ENCODE measurements at places on chromosomes 4 and X.

DNA sequence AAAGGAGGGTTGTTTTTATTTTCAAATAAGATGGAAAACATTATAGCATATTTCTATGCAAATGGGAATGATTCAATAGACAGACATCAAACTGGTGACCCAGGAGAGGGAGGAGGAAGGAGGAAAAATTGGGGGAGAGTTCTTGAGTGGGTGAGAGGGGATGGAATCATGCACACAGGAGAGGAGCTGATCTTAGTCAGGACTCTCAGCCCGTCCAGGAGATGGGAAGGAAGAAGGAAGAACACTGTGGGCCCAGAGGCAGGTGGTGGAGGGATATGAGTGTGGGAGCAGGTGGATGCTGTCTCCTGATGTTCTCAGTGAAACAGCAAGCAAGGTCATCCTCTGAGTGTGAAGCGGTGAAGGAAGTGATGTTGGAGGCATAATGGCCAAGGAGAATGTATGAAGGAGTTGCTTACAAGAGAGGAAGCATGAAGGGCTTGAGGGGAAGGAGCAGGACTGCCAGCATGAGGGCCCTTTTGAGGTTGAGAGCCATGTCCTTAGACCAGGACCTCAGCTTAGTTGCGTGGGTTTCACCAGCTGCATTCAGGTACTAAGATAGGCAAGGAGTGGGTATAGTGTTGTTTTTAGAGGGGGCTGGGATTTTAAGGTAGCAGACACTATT is 161.7 kb upstream of the NAP1L5 start:
- no peak for DNase-seq

DNA sequence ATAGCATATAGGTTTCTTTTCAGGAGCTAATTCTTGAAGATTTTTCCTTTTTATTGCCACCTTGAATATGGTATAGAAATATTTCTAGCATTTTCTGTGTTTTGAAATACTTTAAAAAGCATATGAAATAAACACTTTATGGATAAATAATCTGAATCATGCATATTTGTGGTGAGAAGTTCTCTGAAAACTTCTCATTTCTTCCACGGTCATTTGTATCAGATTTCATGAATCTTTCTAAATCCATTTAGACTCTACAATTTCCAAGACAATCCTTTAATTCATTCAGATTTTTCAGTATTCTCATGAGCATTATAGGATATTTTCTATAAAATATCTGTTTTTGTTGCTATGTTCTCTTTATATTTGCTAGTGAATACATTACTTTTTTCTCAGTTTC is 16.2 kb upstream of the CA5B start:
- no peak for DNase-seq

DNA sequence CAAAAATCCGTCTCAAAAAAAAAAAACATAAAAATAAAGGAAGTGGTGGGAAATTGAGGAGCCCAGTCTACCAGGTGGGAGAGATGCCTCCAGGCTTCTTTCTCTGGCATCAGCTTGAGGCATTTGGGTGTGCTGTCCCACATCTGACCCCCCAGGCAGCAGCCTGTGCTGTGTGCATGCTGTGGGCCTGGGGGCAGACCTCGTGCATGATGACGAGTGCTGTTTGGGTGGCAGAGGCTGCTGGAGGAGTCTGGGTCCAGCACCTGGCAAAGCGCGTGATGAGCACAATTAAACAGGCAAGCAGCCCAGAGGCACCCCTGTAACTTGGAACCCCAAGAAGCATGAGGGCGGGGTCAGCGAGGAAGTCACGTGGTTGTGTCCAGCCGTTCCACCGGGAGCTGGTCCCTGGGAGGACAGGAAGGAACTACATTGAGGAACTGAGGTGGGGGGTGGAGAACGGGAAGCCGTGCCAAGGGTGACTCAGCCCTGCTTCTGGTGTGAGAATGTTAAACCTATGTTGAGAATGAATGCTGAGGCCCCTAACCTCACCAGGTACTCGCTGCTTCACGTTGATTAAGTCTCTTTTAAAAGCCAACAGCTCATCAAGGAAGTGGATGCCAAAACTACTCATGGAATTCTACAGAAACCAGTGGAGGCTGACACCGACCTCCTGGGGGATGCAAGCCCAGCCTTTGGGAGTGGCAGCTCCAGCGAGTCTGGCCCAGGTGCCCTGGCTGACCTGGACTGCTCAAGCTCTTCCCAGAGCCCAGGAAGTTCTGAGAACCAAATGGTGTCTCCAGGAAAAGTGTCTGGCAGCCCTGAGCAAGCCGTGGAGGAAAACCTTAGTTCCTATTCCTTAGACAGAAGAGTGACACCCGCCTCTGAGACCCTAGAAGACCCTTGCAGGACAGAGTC is 6.1 kb downstream of the TACC3 start:
- DNase-seq, result no peak

- DNase-seq, result no peak
These were observed 30.0 kb upstream of the MYOZ2 start for GRCh38 chr4:119105605-119106004.

- DNase-seq, result no peak
These were observed 9.1 kb upstream of the FGFBP1 start for GRCh38 chr4:15947684-15948083.

GRCh38 chr4:46016306-46016705 is 107.5 kb downstream of the GABRG1 start:
- no peak for DNase-seq

GRCh38 chrX:133698298-133698697 is 283.0 kb upstream of the GPC4 start:
- DNase-seq, result no peak

- DNase-seq, result no peak
These were observed 180.6 kb upstream of the NUDT6 start for GRCh38 chr4:123102897-123103471.
